Adipose tissue (tissue), 3 donors: ENCODE measurements at places on chromosomes 6 and 20. TPM values are rescaled to one million over a fixed set of nuclear protein-coding genes. Genes with fewer than 3 reads are reported as not detected.

The STX11 gene
- polyA plus RNA-seq = 84.1 TPM

The ATXN1 gene
- polyA plus RNA-seq = 2.6 TPM

The LY86 gene
- 1.5 TPM for polyA plus RNA-seq

The ZBTB9 gene
- polyA plus RNA-seq = 3.1 TPM

The TGM2 gene
- 49.4 TPM for polyA plus RNA-seq

The GRM4 gene
- polyA plus RNA-seq = 0.03 TPM

The FLRT3 gene
- polyA plus RNA-seq = 0.54 TPM

The ZNF184 gene
- polyA plus RNA-seq = 3.9 TPM

The MTFR2 gene
- polyA plus RNA-seq = 1.0 TPM

The DCBLD1 gene
- polyA plus RNA-seq = 4.7 TPM

The PCK1 gene
- 161 TPM for polyA plus RNA-seq

The MICB gene
- 0.53 TPM for polyA plus RNA-seq

The ARFGEF2 gene
- polyA plus RNA-seq = 8.1 TPM

The LINC00237 gene
- not detected for polyA plus RNA-seq

The GABRR2 gene
- 0.94 TPM for polyA plus RNA-seq

The HCRTR2 gene
- not detected for polyA plus RNA-seq

The RSPO3 gene
- 1.3 TPM for polyA plus RNA-seq

The EFCAB8 gene
- 0.09 TPM for polyA plus RNA-seq

The BMP2 gene
- 4.0 TPM for polyA plus RNA-seq
